Keratinocyte (primary cell): ENCODE measurements at places on chromosomes 16 and 17. TPM values are rescaled to one million over a fixed set of nuclear protein-coding genes. Genes with fewer than 3 reads are reported as not detected.

- no peak for DNase-seq
These were observed 73.8 kb upstream of the IRX5 start for GRCh38 chr16:54856871-54857270.

DNA sequence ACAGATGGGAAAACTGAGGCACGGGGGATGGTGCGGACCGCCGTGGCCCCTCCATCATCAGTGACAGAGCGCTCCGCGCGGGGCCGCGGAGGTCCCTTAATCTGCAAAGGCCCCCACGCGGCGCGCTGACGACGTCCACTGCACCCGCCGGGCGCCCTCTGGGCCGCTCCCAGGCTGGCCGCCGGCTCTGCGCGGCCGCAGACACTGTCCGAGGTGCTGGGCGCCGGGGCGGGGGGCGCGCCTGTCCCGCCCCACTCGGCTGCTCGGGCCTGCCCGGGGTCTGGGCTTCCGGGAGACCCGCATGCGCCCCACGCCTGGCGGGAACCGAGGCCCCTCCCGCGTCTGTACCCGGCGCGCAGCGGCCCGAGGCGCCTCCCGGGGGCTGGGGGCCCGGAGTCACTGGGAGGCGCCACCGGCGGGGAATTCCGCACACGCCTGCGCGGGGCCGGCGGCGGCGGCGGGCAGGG lies 550 bp upstream of the RNF213 start:
- no peak for DNase-seq

The RCVRN gene
- polyA plus RNA-seq = not detected in 3 replicates

The ATP6V0A1 gene
- 24.0 to 43.7 TPM (median 41.9 TPM) in 3 replicates for polyA plus RNA-seq

DNA sequence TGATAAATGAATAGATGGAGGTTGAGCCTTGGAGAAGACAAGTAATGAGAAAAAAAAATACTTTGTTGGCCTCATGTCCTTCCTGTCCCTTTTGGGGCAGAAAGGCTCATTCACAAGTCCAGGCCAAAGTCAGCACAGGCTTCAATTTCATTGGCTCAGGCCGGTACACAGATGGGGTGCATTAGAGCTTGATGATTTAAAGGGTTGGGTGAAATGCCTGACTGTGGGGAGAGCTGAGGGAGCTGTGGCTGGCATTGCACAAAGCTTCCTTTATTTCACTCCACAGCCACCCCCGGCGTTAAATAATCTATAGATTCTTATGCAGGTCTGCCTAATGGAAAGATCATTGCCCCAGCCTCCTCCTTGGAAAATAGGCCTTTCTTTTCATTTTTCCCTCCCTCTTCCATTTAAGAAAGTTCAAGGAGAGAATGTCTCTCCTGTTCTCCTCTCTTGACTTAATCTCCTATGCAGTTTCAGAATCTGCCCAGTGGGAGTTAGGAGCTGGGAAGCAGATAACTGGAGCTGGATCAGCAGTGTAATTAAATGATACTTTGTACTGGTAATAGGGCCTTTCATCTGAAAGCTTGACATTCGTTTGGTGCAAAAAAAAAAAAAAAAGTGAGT lies 24.4 kb downstream of the YPEL2 start:
- DNase-seq = no peak

DNA sequence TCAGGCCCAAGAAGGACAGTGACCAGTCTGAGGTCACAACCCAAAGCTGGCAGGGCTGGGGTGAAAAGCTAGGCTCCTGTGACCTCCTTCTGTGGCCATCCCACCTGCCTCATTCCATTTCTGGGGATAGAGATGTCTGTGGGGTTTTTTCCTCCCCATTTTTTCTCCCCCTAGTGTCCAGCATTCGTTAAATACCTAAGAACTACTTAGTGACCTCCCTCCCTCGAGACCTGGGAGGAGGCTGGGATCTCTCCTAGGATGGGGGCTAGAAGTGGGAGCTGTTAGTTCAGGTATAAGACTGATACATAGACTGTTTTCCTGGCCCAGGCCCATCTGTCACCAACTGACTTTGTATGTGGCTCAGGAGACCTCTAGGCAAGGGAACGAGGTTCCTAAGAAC lies 20.5 kb upstream of the STAC2 start:
- DNase-seq = no peak

DNA sequence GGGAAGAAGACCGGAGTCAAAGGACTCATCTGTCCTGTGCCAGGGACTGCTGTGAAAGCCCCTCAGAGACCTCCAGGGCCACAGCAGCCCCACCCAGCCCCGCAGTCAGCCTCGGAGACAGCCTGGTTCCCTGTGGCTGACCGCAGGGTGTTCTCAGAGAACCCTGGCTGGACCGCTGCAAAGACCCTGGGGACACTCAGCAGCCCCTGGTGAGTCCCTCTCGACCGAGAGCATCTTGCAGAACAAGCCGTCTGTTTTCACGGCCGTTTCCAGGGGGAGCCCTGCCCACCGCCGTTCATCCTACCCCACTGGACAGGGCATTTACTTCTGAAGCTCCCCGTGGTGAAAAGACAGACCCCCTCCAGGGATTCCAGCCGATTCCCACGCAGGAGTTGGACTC lies 10.3 kb downstream of the UBALD1 start:
- no peak for DNase-seq

The PAQR4 gene
- 16.8 to 26.6 TPM (median 18.4 TPM) in 3 replicates for polyA plus RNA-seq

The TMEM235 gene
- polyA plus RNA-seq = not detected in 3 replicates

- DNase-seq = no peak
These were observed 231.4 kb downstream of the IRX3 start for GRCh38 chr16:54055191-54055590.

DNA sequence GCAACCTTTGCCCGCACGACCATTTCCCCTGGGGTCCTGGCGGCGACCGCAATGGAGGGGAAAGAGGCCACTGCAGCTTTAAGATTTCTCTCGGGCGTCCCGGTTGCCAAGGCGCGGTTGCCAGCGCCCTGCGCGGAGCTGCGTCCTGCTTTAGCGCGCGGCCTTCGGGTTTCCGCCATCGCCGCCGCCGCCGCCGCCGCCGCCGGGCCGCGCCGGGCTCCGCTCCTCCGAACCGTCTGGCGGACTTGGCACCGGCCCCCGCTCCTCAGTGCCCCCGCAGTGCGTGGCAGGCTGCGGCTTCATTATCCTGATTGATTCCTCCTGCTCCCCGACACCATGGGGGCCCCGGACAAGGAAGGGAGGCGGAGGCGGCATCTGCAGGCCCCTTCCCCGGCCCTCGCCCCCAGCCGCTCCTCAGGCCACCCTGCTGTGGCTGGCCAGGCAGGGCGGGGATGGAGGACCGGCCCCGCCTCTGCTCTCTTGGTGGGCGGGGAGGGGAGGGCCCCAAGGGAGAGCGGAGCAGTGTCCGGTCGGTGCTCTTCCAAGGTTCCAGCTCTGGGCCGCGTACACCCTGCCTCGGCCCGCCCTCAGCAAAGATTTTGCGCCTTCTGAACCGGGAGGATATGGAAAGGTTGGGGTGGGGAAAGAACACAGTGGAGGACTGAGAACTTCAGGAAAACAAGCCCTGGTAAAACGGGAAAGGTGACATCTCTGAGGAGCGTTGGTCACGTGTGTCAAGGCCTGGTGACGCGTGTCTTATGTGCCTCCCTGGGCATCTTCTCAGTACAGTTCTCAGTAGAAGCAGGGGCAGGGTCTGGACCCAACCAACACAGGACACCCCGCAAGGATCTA lies 34.0 kb downstream of the NEUROD2 start:
- DNase-seq = no peak

DNA sequence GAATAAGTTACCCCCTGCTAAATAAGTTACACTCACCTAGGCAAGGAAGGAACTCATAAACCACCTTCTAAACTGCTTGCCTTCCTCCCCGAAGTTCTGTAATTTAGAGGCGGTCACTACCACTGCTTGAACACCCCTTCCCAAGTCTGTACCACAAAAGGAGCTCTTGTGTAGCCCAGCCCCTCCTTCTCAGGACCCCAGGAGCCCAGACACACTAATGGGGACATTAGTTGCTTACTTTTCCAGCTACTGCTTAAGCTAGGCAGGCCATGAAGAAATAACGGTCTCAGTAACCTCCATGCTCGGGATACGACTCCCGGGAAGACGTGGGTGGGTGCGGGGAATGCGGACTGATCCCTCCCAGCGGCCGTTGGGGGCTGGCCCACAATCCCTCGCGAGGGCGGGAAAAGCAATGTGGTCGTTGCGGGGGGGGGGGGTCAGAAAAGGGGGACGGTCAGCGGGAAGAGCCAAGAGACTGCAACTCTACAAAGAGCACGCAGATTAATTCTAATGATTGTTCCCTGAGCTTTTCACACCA lies at the start of gene TEX14:
Gene TEX14 (minus strand): TSS at position 345 of the 538 bp plus-strand sequence. CDS start 40,044 bp downstream, outside the sequence.
- no peak for DNase-seq

The CRYM gene
- 0.10 to 0.18 TPM (median 0.17 TPM) in 3 replicates for polyA plus RNA-seq

DNA sequence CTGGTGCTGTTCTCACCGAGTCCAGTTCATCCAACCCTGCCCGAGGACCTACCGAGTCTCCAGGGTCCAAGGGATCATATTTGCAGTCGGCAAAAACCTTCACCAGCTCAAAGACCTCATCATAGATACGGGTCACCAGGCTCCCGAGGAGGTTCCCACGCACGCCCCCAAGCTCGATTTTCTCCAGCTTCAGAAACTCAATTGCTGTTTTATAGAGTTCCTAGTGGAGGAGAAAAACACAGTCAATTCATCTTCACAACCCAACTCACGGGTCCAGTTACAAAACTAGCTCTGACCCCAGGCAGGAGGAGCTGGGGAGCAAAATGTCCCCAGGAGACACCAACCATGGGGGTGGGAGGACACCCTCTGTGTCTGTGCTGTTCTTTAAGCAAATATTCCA lies 10.2 kb downstream of the DNAH17 start:
- no peak for DNase-seq

The ZNF423 gene
- polyA plus RNA-seq = 0.02 to 0.05 TPM in 2 of 3 replicates, not detected in the other

The VTN gene
- 0.05 TPM in 1 of 3 replicates, not detected in the others for polyA plus RNA-seq

GRCh38 chr16:59088431-59088830 lies 354.3 kb upstream of the GOT2 start:
- DNase-seq = no peak

- DNase-seq = no peak
These were observed 145.5 kb downstream of the NTN1 start for GRCh38 chr17:9166788-9167187.

DNA sequence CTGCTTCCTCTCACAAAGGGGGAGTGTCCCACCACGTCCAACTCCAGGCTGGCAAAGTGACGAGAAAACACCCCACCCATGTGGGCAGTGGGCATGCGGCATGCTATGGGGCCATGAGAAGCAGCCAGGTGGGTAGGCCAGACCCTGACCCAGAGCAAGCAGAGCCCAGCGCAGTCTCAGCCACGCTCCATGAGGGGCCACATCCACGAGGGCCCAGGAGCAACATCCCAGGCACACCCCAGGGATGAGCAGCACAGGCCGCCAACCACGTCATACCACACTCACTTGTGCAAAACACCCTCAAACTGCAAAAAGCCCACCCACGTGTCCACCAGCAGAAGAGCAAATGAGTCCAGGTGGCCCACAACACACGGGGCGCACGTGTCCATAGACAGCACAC lies 117.0 kb downstream of the ZNF778 start:
- no peak for DNase-seq

The GAS2L2 gene
- polyA plus RNA-seq = 0.02 to 0.05 TPM (median 0.05 TPM) in 3 replicates

DNA sequence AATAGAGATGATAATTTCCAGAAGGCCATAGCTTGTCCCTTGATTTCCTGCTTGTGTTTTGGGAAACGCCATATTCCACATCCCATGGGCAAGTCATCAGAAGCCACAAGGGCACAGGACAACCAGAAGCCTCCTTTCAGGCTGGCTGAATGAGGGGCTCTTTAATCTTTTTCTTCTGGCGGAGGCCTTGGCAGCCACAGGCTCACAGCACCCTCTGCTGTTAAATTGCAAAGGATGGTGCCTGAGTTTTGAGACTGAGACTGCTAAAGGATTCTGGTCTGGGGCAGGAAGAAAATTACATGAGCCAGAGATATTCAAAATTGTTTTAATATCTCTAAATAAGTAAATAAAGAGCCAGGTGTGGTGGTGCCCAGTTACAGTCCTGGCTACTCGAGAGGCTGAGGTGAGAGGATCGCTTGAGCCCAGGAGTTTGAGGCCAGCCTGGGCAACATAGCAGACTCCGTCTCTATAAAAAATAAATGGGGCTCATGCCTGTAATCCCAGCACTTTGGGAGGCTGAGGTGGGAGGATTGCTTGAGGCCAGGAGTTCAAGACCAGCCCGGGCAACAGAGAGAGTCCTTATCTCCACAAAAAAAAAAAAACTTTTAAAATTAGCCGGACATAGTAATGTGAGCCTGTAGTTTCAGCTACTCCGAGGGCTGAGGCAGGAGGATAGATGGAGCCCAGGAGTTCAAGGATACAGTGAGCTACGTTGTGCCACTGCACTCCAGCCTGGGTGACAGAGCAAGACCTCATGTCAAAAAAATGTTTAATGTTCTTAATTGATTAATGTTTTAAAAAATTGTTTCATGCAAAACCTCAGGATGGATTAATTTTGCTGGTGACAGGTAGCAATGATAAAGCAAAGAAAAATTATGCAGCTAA lies 26.3 kb downstream of the AARSD1 start:
- no peak for DNase-seq

The ITGAL gene
- polyA plus RNA-seq = not detected in 3 replicates

The CTRB2 gene
- not detected in 3 replicates for polyA plus RNA-seq

The CPNE7 gene
- polyA plus RNA-seq = 6.2 to 12.4 TPM (median 9.1 TPM) in 3 replicates

DNA sequence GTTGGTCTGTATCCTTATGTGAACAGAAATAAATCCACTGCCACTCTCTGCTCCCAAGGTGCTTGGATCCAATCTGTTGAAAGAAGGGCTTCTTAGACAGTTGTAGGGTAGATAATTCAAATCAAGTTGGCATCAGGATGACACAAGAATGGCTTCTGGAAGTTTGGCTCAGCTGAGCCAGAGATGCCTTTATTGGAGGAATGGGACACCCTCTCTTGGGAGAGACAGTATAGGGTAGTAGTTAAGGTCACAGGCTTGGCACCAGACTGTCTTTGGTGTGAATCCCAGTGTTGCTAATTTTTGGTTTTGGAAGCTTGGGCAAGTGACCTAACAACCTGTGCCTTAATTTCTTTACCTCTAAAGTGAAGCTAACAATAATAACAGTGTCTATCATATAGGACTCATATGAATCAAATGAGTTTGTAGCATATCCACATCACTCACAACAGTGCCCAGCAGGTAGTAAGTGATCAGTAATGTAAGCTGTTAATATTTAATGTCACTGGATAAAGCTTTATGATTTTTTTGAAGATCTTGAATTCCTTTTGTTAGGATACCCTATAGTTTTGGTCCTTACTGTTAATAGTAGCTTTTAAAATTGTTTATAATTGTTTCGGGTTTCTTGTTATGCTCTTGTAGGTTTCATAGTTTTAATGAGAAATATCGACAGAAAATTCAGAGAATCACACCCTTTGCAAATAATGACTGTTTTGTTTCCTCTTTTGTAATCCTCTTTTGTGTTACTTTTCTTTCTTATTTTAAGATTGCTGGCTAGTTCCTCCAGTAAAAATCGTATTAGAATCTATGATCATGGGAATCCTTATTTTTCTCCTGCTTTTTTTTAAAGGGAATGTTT lies 19.1 kb downstream of the ZNRF1 start:
- DNase-seq = no peak
